Panc1 (cell line): ENCODE measurements at places on chromosomes 4 and X.

DNA sequence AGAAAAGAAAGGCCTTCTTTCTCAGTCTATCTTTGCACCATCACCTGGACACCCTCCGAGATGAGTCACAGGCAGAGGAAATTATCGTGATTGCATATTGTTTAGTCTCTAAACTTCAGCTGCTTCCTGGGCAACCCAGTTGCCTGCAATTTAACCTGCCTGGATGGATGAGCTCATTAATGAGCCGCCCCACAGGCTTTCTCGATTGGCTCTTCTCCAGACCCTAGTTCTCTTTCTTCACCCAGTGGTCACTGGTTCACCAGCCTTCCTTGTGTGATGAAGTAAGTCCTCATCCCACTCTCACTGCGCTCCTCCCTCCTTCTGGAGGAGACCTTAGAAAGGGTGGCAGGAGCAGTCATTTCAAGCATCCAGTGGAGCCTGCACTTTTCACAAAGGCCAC is 94.4 kb downstream of the SOWAHB start:
- H3K27me3 ChIP-seq: no peaks in the 10 kb centered on the region
- H3K27ac ChIP-seq: peak overlapping the region; percentile 23; the same call in 1 of the 2 replicates
- peak; percentile 20 for DNase-seq
- no peaks in the 10 kb centered on the region for H3K36me3 ChIP-seq
- H3K4me1 ChIP-seq: peaks cover 4% of the 10 kb centered on the region; the same call in 1 of the 2 replicates
- no peak overlapping the region for H3K4me3 ChIP-seq

GRCh38 chr4:87038837-87039615 is 104.2 kb downstream of the AFF1 start:
- no peaks in the 10 kb centered on the region for H3K36me3 ChIP-seq
- H3K27me3 ChIP-seq: no peaks in the 10 kb centered on the region
- no peak overlapping the region for H3K4me3 ChIP-seq
- H3K27ac ChIP-seq: no peak overlapping the region
- no peaks in the 10 kb centered on the region for H3K4me1 ChIP-seq

GRCh38 chrX:154991039-154991438 is 31.5 kb downstream of the F8 start:
- no peaks in the 10 kb centered on the region; the same call in 1 of the 2 replicates for H3K27me3 ChIP-seq
- H3K36me3 ChIP-seq: no peaks in the 10 kb centered on the region
- DNase-seq: no peak
- H3K27ac ChIP-seq: no peak overlapping the region

- H3K36me3 ChIP-seq: no peaks in the 10 kb centered on the region
- H3K4me1 ChIP-seq: no peaks in the 10 kb centered on the region
- peak overlapping the region; percentile 38 for H3K4me3 ChIP-seq
- DNase-seq: no peak
Observed at GRCh38 chr4:112818594-112818965, 181.6 kb downstream of the LARP7 start.

DNA sequence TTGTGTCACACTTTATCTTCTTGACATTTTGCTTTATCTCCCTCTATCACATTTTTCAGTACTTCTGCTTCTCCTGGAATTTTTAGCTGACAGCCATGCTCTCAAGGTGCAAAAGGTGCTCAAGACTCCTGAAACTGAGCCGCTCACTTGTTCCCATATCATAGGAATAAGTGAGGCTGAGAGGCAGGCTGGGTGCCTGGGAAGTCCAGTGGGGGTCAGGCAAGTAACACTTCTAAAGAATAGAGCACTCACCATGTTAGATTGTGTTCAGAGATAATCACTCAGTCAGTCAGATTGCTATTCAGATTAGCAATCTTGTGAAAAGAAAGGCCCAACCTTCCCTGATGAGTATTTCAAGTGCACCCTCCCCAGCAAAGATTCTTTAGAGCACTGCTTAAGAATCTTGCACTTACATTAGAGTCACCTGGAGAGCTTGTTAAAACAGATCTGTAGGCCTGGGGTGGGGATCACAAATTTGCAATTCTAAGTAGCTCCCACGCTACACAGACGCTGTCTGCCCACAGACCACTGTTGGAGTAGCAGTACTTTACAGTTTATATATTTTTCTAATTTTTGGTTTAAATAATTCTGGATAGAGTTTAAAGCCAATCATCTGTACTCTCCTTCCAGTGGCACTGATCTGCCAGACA is 23.1 kb upstream of the LRAT start:
- H3K27me3 ChIP-seq: no peaks in the 10 kb centered on the region
- no peak overlapping the region for H3K27ac ChIP-seq
- H3K4me3 ChIP-seq: no peak overlapping the region
- H3K36me3 ChIP-seq: no peaks in the 10 kb centered on the region

DNA sequence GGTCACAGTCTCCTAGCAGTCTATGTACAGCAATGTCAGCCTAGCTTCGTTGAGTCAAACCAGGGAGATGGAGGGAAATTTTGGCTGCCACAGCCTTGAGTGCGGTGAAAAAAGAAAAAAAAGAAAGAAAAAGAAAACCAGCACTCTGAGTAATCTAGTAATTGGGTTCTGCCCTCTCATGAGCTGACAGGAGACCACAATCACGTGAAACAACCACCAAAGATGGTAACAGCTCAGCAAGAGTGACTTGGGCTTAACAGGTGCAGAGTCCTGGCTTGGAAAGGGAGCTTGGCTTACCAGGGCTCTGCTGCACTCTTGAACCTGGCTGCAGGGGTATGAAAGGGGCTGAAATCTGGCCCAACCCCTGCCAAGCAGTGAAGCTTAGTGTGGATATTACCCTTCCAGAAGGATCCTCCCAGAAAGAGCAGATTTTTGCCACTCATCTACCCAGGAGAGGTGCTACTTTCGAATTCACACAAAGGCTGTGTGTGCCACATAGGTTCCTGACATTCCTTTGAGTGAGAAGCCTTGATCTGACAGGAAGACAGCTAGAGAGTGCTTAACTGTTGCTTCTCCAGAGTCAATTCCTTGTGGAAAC is 350.3 kb downstream of the PTTG2 start:
- no peak overlapping the region for H3K27ac ChIP-seq
- H3K4me1 ChIP-seq: no peaks in the 10 kb centered on the region
- H3K36me3 ChIP-seq: no peaks in the 10 kb centered on the region
- H3K27me3 ChIP-seq: no peaks in the 10 kb centered on the region

- peaks cover 4% of the 10 kb centered on the region; the same call in 1 of the 2 replicates for H3K4me1 ChIP-seq
- no peaks in the 10 kb centered on the region for H3K27me3 ChIP-seq
- no peaks in the 10 kb centered on the region for H3K36me3 ChIP-seq
- no peak overlapping the region for H3K4me3 ChIP-seq
Observed at GRCh38 chr4:157045507-157046127, 30.3 kb upstream of the GLRB start.

- no peak overlapping the region for H3K4me3 ChIP-seq
- H3K27me3 ChIP-seq: no peaks in the 10 kb centered on the region
- no peak overlapping the region for H3K27ac ChIP-seq
- H3K4me1 ChIP-seq: no peaks in the 10 kb centered on the region
- H3K36me3 ChIP-seq: no peaks in the 10 kb centered on the region
- DNase-seq: no peak
Observed at GRCh38 chr4:7646384-7647061, 211.8 kb upstream of the PSAPL1 start.

GRCh38 chr4:47531954-47532321 is 46.9 kb downstream of the ATP10D start:
- no peak for DNase-seq
- no peaks in the 10 kb centered on the region for H3K27me3 ChIP-seq
- H3K4me1 ChIP-seq: no peaks in the 10 kb centered on the region
- H3K36me3 ChIP-seq: no peaks in the 10 kb centered on the region
- H3K27ac ChIP-seq: no peak overlapping the region

GRCh38 chrX:15165832-15166231 is 104.1 kb downstream of the ASB9 start:
- no peaks in the 10 kb centered on the region for H3K36me3 ChIP-seq
- H3K27ac ChIP-seq: no peak overlapping the region
- H3K27me3 ChIP-seq: no peaks in the 10 kb centered on the region
- no peak for DNase-seq
- no peak overlapping the region for H3K4me3 ChIP-seq

- H3K27me3 ChIP-seq: no peaks in the 10 kb centered on the region
- no peak overlapping the region for H3K4me3 ChIP-seq
- no peak for DNase-seq
- no peaks in the 10 kb centered on the region for H3K36me3 ChIP-seq
- no peaks in the 10 kb centered on the region for H3K4me1 ChIP-seq
Observed at GRCh38 chr4:145213245-145213644, 32.9 kb upstream of the OTUD4 start.

DNA sequence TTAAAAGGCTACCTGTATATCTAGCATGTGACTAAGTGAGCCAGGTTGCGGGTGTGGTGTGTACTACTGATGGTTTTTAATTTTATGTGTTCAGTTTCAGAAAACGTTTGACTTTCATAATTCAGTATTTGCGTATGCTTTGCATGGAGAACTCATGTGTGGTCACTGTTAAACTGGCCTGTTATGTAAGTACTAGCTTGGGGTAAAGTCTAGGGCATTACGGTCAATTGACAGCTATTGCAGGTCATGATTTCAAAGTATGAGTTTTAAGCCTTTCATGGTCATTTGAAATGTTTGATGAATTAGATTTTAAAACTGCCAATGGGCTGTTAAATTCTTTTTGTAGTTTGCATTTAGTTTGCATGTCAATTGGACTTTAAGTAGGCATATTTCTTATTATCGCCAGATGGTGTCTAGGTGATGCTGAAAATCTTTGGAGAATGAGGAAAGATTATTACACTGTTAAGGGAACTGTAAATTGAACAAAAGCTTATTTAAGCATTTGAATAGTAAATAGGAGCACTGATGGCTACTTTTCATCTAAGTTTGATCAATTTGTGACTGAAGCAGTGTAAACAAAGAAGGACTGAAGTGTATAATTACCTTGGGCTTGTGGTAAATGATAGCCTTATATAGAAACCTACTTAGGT is 563.4 kb downstream of the DACH2 start:
- H3K36me3 ChIP-seq: no peaks in the 10 kb centered on the region
- no peak overlapping the region for H3K4me3 ChIP-seq

DNA sequence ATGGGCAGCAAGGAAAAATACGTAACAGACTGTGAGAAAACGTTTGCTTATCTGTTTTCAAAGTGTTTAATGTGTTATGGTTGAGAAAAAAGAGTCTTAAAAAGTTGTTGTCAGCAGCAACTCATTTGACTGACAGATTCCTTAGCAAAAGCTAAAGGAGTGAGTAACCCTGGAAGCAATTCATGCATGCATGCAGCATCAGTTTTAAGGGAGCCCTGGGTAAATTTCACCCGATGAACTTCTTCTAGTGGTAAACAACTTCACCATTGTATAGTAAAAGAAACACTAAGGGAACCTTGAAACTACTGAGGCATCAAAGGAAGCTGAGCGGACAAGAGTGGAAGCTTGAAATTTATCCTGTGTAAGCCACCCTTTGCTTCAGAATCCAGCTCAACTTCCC is 583.2 kb upstream of the INTU start:
- no peaks in the 10 kb centered on the region for H3K4me1 ChIP-seq
- no peak overlapping the region for H3K4me3 ChIP-seq
- no peak overlapping the region for H3K27ac ChIP-seq
- no peaks in the 10 kb centered on the region for H3K27me3 ChIP-seq

- no peak for DNase-seq
- H3K27me3 ChIP-seq: no peaks in the 10 kb centered on the region
- no peak overlapping the region for H3K4me3 ChIP-seq
- H3K4me1 ChIP-seq: no peaks in the 10 kb centered on the region
Observed at GRCh38 chr4:28357990-28358389, 1497.3 kb downstream of the STIM2 start.

DNA sequence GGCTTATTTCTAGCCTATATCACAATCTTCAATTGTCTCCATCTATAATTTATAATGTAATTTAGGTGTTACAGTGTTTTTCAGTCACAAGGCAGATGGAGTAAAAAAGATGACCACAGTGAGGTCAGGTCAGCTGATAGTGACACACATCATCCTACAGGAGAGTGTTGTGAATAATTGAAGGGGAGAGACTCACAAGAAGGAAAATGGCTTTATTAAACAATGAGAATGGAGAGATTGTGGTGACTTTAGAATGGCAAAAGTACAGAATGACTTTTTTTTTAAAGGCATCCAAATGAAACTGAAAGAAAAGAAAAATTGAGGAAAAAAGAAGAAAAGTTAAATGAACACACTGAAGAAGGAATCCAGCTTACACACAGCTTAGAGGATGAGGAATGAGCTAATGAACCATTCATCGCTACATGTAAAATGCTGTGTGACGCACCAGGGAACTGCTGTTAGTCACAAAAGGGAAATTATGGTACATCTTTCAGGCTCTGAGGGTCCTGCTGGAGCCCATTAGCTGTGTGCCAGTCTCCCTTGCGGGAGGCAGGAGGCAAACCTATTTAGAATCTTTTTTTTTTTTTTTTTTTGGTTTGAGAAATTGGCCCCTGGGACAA is 56.6 kb downstream of the SPRY1 start:
- no peak overlapping the region for H3K4me3 ChIP-seq
- no peaks in the 10 kb centered on the region for H3K36me3 ChIP-seq
- peaks cover 25% of the 10 kb centered on the region for H3K4me1 ChIP-seq
- no peaks in the 10 kb centered on the region for H3K27me3 ChIP-seq
- H3K27ac ChIP-seq: peak overlapping the region; percentile 84
- no peak for DNase-seq

DNA sequence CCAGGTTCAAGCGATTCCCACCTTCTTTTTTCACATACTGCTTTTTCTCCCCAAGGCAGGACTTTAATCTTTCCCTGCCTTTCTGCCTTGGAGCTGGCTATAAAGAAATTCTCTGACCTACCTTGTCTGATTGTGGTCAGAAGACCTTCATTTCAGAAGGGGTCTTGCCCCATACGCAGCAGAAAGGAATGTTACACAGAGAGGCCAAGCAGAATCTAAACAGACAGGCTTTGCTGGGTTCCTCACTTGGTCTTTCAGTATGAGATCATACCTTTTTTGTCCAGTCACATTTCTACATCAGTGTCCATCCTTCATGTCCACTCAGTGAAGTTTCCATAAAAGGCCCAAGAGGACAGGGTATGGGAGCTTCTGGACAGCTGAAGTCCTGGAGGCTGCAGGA is 108.3 kb upstream of the RBPJ start:
- H3K36me3 ChIP-seq: no peaks in the 10 kb centered on the region
- H3K4me1 ChIP-seq: no peaks in the 10 kb centered on the region
- no peak for DNase-seq
- no peak overlapping the region for H3K27ac ChIP-seq
- H3K27me3 ChIP-seq: no peaks in the 10 kb centered on the region

DNA sequence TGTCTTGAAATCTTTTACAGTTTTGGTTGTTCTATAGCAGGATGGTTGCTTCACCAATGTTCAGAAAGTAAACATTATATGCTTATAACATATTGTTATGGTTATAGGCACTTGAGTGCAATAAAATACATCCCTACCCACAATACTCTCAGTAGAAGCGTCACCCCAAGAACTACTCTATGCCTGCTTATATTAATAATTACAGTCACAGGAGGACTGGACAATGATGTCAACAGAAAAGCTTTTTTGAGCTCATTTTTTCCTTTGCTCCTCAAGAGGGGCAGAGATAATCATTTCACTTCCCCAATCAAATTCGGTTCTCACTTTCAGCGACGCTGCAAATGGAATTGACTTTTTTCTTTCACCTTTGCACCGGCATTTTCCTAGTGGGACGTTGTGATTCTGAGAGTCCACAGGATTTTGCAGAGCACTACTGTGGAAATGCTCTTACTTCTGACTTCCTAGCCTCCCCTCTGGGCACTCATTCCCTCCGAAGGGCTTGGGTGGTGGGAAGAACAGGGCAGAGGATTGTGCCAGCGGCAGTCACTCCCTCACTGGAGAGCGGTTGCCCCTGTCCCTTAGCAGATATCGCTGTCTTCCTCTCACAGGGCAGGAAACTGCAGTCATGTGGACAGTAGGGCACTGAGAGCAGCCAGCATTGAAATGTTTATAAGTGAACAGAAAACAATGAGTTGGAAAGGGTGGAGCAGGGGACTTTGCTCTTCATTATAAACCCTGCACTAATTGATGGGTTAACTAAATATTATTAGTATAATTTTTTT is 24.9 kb upstream of the SGMS2 start:
- H3K36me3 ChIP-seq: no peaks in the 10 kb centered on the region
- H3K4me1 ChIP-seq: no peaks in the 10 kb centered on the region
- no peak overlapping the region for H3K4me3 ChIP-seq
- DNase-seq: no peak
- no peaks in the 10 kb centered on the region; the same call in 1 of the 2 replicates for H3K27me3 ChIP-seq
